GM12892 (cell line): ENCODE measurements at places on chromosomes 3 and 15.

- DNase-seq: no peak
Observed at GRCh38 chr3:107524326-107524840, 1.6 kb downstream of the BBX start.

DNA sequence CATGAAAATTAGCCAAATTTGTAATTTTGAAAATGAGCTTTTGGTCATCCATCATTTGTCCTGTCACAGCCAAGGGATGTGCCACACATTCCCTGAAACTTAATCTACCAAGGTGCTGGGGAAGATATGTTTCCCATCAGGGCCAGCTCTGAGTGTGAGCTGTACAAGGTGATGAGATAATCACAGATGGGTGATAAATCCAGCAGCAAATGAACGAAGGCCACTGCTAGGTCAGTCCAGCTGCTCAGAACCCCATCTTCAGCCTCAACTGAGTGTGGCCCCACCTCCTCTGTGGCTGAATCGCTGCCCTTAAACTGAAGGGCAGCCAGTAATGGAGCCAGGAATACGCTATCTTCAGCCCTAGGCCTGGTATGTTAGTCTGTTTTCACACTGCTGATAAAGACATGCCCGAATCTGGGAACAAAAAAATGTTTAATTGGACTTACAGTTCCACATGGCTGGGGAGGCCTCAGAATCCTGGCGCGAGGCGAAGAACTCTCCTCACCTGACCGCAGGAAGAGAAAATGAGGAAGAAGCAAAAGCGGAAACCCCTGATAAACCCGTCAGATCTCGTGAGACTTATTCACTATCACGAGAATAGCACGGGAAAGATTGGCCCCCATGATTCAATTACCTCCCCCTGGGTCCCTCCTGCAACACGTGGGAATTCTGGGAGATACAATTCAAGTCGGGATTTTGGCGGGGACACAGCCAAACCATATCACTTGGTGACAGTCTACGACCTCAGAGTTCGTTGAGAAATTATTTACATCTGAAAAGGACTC is 553.0 kb downstream of the NTRK3 start:
- DNase-seq: no peak

DNA sequence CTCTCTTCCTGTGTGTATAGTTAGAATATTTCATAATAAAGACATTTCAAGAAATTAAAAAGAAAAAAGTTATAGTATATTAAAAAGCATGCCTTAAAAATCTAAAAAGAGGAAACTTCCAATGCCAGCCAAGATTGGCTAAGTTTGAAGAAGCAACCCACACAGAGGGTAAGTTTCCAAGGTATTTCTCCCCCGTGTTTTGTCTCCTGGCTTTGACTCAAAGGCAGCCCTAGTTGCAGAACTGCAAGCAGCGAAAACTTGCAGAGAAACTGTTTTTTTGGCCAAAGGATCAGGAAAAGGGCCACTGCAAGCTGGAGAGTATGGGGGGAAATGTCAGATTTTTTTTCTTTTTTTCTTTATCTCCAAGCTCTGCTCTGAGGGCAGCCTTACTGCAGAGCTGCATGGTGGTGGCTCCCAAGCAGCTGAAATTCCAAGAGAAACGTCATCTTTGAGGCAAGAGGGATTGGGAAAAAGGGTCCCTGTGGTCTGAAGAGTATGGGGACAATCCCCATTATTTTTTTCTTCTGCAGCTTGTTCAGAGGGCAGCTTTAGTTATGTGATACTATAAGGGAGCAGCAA is 23.0 kb downstream of the HACL1 start:
- no peak for DNase-seq

DNA sequence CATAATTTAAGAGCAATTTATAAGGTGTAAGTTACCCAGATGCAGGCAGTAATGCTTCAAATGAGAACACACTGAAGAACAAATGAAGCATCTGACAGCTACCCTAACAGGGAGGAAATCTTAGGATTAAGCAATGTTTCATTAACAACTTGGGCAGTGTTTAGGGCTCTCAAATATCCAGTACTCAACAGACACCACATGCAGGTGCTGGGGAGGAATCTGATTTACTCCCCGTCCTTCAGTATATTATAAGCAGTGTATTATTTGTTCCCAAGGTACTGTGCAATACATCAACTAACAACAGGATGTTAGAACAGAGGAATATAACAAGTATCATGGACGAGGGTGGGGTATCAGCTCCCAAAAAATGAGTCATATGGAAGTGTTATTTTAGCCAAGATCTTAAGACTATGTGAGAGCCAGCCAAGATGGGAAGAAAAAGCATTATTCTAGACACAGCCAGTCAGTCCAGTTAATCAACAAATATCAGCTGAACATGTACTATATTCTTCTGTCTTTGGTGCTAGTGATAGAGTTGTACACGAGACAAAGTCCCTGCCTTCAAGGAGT is 20.4 kb downstream of the BTBD1 start:
- no peak for DNase-seq

GRCh38 chr3:38816026-38816425 is at the start of gene SCN10A:
Gene SCN10A, minus strand, starts transcription at chr3:38816217. Its CDS starts 22,207 bp downstream, at chr3:38794010.
- no peak for DNase-seq

DNA sequence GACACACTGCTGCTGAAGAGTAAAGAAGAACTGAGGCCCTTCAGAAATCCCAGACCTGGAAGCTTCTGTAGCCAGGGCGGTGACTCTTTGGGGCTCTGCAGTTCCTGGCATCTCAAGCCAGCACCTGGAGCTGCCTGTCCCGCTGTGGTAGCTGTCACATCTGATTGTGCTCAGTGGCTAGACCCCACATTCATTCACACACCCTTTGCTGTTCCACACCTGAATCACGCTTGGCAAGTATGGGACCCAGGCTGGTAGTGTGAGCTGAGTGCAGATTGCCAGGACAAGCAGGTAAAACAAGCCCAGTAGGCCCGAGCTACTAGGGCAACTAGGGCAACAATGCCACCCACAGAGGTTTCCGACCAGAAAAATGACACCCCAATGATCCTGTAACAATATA is 218.2 kb downstream of the VGLL3 start:
- no peak for DNase-seq

DNA sequence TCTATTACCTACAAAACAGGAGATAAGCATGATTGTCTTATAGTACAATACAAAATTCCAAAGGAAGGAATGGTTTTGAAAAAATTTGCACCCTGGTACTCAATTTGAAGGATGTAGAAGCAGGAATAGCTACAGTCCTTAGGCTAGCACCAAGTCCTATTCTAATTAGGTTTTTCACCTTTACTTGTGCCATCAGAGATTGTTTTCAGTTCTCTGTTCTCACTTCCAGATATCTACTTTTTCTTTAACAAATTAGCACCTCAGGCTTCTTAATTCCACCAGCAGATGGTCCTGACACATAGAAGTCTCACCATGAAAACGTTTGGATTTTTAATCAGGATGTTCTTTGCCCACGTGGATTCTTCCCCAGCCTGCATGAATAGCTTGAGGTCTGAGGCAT is 43.8 kb downstream of the IL5RA start:
- DNase-seq: no peak

GRCh38 chr15:46856839-46857502 is 860.3 kb upstream of the SEMA6D start:
- DNase-seq: no peak

GRCh38 chr3:154571553-154572226 is 141.7 kb upstream of the GPR149 start:
- no peak for DNase-seq

DNA sequence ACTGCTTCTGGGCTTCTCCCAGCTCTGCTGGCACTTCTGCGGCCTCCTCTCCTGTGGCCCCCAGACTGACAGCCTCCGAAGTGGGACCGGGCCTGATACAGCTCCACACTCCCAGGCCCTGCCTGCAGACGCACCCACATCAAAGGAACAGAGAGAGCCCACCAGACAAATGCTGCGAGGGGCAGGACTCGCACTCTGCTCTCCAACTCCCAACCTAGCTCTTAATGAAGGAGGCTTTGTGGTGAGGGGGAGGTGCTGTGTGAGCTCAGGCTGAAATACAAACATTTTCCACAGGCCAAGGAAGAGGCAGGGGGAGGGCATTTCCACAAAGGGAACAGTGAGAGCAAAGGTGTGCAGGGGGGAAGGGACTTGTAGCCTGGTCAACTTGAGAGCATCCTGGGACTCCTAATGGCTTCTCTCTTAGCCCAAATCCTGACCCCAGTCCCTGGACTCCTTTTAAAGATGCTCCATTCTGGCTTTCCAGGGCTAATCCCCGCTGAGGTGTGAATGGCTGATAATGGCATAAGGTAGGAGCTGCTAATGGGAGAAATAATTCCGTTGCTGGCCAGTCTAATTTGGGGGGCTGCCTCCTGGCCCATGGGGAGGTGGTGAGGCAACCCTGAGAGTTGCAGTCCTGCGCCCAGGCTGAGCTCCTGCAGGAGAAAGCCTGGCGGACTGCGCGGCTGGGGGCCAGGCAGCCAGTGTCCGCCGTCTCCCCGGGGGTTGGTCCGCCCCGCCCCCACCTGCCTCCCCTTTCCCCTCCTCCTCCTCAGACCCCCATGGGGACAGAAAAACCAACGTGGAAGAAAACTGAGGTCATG is 9.6 kb downstream of the LINGO1 start:
- DNase-seq: no peak

- DNase-seq: no peak
Observed at GRCh38 chr3:160376681-160377080, 22.3 kb downstream of the IFT80 start.

DNA sequence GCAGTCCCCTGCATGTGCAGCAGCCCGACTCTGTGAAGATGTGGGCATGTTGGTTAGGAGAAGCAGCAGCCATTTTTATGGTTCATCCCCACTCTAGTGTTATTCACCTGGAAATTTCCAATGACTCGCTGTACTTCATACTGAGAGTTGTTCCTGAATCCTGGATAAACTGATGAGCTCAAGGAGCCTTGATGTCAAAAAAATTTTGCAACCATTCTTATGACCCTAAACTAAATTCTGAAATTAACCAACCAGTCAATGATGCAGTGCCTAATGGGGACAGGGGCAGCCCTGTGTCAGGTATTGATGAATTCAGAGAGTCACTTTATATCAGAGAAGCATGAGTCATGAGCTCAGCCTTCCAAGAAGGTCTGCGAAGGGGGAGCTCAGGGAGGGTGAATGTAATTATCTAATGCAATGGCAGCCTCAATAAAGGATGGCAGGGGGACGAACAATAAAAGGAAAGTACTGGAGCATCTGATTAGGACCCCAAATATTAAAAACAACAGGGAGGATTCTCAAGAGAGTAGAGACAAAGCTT is 108.4 kb upstream of the VEPH1 start:
- DNase-seq: no peak

GRCh38 chr3:159859836-159860235 is 128.8 kb upstream of the IL12A start:
- no peak for DNase-seq

DNA sequence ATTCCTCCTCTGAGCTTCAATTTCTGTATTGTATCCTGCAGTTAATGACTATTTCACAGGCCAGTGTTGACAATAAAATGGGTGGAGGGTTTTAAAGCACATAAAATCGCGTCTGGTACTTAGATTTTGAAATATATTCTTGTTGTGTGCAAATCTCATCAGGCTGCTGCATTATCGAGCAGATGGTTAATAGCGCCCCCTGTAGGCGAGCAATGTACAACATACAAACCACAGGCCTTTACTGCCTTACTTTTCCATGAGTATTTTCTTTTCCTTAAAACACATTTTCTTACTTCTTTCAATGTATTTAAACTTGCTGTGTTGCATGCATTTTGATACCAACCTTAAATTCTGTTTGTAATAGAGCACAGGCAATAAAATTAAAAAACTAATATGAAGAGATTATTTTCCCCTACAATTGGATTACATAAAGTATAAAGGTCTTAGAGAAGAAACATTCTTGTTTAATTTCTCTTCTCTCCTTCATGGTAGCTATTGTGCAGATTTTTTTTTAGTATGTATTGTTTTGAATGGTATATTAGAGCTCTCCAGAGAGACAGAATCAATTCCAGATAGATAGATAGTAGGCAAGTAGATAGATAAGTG is 608.4 kb downstream of the CADM2 start:
- DNase-seq: no peak

- DNase-seq: no peak
Observed at GRCh38 chr3:46293991-46294833, 52.0 kb downstream of the CCR3 start.

- peak; percentile 57 for DNase-seq
Observed at GRCh38 chr15:101501703-101502373, 12.3 kb upstream of the PCSK6 start.

- peak; percentile 14 for DNase-seq
Observed at GRCh38 chr3:149203758-149204157, 17.9 kb downstream of the CP start.

GRCh38 chr3:125694761-125695294 is 99.5 kb upstream of the OSBPL11 start:
- no peak for DNase-seq

DNA sequence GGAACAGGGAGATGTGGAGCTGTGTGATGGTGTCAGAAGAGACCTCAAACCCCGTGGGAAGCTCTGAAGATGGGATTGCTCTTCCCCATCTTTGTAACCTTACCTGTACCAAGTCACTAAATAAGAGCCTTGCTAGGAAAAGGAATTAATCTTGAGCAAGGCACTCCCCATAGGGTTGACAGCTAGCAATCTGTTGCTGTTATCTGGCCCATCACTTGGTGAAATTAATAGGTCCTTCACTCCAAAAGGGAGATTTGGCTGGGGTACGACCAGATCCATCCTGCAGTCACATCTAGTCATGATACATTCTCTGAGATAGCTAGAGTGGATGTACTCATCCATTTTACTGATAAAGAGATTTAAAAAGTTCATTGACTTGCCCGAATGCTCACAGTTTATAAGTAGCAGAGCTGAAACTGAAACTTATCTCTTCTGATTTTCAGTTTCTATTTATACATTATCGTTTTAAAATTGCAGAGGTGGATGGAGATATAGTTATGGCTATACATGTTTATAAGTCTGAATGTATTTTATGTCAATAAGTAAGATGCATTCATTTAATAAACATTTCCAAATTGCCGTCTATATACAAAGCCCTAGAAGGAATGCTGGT is 299.1 kb upstream of the MCTP2 start:
- DNase-seq: no peak

GRCh38 chr3:16982460-16982859 is 97.7 kb downstream of the PLCL2 start:
- no peak for DNase-seq

DNA sequence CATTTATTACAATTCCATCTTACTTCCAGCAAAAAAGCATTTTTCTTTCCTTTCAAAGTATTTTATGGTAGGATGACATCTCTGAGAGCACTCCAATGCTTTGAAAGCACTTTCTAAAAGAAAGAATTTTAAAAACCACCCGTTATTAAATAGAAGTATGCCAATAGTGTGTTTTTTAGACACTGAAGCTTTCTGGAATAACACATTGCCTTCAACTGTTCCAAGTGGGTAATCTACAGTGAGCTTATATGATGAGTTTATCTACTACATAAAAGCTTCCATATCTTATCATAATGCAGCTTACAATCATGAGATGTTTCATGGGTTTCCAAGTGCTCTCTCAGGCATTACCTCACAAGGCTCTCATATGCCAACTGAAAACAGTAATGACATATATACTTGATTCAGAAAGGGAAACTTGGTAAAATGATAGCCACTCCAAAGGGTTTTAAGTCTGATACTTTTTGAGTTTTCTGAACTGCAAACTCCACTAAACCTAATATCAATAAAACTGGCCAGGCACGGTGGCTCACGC is 14.1 kb downstream of the CMTM6 start:
- no peak for DNase-seq

GRCh38 chr15:38743147-38743546 is 178.5 kb upstream of the RASGRP1 start:
- DNase-seq: no peak
